ENCODE measurements at places on chromosomes 3 and 15.

DNA sequence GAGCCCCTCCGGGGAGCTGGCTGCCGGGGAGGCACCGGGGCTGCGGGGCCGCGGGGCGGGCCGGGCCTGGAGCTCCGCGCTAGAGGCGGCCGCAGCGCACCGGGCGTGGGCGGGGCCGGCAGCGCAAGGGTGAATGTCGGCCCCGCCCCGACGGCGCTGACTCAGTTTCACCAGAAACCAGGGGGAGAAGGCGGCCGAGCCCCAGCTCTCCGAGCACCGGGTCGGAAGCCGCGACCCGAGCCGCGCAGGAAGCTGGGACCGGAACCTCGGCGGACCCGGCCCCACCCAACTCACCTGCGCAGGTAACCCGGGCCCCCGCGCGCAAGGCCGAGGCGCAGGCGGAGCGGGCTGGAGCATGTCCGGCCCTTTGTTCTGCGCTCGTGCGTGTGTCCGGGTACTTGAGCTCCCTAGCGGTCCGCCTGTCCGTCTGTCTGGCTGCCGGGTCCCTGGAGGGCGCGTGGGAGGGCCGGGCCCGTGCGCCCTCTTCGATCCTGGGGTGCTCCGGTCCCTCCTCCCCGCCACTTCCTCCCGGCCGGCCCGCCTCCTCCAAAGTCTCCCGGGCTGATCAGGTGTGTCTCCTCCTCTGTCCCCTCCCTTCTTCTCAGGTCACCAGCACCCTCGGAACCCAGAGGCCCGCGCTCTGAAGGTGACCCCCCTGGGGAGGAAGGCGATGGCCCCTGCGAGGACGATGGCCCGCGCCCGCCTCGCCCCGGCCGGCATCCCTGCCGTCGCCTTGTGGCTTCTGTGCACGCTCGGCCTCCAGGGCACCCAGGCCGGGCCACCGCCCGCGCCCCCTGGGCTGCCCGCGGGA lies at the start of gene SPINT1:
TSS of gene SPINT1 (plus strand) at position 164 of the 811 bp plus-strand sequence. CDS start at position 671, 507 bp downstream.
- DNase-seq: no peak

- no peak for DNase-seq
These were observed 85.4 kb downstream of the EPHB1 start for GRCh38 chr3:134880431-134880830.

GRCh38 chr3:112032098-112032731 lies 2.3 kb upstream of the TMPRSS7 start:
- DNase-seq: no peak

DNA sequence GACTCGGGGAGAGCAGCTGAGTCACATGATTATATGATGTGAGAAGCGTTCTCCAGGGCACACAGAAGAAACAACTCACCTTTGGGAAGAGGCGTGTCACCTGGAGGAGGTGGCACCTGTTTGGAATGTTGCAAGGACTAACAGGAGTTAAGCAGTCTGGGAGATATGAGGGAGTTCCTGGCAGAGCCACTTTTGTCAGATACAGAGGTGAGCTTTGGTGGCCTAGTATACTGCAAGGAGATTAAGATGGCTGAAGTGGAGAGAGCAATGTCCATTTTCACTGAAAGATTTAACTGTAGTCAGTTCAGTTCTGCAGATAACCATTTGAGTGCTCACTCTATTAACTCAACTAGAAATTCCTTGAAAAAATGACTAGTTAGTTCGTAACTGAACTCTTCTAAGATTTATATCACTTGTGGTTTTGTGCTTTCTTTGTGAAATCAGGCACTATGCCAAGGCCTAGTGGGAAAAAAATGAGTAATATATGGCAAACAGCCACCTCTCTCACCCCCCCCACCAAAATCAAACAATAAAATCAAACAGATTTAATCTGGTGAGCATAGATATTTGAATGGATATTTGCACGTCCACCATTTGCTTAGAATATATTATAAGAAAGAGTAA lies 61.3 kb downstream of the CRYBG3 start:
- DNase-seq: no peak

- DNase-seq: no peak
These were observed 656.5 kb upstream of the NR2F2 start for GRCh38 chr15:95674031-95674430.

DNA sequence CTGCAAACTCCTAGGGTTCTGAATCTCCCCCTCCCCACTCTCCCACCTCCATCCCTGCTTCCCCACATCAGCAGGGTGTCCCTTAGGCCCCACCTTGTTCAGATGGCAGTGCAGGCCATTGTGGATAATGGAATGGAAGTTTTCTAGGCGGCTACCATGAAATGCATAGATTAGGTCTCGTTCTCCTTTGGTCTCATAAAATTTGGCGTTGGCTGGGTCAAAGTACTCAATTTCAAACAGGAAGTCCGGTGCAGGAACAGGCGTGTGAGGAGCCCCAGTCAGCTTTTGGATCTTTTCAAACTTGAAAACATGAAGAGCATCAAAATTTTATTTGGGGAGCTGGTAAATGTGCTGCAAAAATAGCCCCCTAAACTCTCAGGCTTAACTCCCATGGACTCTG lies 20.2 kb downstream of the PARP16 start:
- no peak for DNase-seq

- DNase-seq: no peak
These were observed 14.4 kb downstream of the EFCC1 start for GRCh38 chr3:129015388-129016105.

DNA sequence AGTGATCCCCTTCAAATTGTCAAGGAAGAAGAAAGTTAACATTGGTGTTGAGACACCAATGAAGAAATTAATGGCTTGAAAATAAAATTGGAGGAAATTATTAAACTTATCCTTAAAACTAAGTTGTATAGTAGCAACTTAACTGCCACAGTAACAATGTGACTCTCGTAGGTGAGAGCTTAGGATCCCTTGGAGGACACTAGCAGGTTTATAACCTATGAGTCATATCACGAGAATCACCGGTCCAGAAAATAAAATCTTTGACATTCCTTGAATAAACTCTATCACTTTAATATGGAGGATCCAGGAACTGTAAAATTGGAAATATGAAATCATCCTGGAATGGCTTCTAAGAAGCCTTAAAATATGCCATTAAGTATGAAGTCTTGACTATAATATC lies 2.1 kb downstream of the GHSR start:
- no peak for DNase-seq

GRCh38 chr3:48938156-48938555 lies 19.5 kb downstream of the ARIH2 start:
- no peak for DNase-seq

DNA sequence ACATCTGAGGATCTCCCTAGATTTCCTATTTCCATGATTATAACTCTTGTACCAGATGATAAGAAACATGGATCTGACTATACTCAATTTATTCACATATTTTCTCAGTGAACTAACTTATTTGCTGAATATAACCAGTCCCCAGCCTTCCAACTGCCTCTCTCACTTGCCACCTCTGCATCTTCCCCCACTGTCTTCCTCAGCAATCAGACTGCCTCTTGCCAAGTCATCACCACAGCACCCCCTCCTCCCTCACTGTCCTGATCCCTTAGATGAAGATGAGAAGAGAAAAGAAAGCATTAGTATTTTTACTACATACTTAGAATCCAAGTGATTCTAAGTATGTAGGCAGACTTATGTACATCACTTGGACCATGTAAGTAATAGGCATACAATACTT lies 71.9 kb downstream of the GTPBP8 start:
- no peak for DNase-seq

DNA sequence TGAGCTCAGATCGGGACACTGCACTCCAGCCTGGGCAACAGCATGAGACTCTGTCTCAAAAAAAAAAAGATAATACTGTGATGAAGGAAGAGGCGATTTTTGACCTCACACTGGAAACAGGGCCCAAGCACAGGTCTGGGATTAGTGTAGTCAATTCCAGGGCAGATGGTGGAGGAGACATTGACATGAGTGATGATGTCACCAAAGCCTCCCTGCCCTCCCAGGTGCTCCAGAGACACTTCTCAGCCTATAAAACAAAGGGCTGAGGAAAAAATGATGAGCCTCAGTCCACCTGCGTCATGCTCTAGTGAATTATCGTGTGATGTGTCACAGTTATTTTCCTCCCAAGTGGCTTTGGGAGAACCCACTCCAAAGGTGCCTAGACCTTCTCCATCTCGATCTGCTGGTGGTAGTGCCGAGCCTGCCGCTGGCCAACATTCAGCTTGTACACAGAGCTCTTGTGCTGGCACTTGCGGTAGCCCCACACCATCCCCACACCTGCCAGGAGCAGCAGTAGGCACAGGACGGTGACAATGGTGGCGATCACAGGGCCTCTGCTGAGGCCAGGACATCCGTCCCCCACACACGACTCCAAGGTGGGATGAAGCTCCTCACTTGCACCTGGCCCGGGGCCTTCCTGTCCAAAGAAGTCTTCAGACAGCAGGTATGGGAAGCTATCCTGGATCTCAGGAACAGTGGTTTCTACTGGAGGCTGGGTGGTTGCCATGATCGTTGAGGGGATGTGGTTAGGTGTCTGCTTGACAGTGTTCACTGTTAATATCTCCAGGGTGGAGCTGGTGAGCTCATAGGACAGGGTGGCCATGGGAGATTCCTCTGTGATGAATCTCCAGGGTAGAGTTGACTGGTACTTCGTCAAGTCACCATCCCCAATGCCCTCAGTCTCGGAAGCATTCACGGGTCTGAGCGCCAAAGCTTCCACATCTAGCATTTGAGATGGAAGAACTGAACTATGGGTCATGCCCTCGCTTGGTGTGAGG lies 38.8 kb downstream of the CRTAP start:
- no peak for DNase-seq

GRCh38 chr15:48592221-48592731 lies 53.2 kb downstream of the FBN1 start:
- no peak for DNase-seq

DNA sequence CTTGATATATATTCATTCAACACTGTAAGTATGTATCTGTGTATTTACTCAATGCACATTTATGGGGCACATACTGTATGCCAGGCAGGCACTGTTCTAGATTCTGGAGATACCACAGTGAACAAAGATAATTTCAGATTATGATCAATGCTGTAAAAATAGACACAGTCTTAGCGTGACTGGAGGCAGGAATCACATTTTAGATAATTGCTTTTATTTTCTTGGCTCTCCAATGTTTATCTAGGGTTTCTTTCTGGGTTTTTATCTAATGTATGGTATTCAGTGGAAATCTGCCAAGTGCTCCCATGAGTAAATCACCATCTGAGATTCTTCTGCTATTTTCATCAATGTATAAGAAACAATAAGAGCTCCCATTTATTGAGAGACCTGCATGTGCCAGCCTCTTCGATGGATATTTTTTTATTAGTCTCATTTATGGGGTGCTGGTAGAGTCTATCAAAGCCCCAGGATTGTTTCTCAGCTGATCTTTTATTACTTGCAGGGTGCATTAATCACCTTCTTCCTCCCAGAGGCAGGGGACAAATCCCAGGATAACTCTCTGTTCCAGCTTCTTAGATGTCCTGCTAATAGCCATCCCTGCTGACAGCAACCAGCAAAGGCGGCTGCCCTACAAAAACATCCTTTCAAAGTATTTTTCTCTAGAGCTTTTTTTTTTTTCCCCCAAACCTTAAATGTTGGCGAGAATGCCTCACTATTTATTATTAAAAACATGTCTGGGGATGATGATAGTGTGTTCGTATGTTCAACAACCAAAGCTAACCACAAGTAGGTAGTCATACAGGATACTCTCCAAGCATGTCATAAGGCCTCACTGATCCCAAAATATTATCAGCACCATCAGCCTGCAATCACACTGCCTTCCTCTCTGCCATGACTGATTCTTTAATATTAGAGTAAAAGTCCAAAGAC lies 331.0 kb upstream of the RASGRP1 start:
- DNase-seq: no peak

DNA sequence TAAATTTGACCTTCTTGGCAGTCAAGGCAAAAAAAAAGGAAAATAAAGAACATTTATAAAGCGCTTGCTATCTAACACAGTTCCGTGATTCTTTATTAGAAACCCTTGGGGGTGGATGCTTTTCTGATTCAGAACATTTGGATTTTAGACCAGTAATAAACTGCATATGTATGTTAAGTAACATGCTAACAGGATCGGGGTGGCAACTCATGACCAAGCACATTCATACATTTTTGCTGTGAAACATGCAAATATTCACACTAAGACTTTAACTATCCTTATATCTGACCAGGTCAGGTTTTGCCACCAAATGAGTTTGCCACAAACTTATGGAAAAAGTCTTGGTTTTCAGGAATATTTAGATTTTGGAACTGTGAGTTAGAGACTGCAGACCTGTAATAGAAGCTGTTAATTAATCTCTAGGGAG lies 30.4 kb upstream of the KLF13 start:
- DNase-seq: no peak

DNA sequence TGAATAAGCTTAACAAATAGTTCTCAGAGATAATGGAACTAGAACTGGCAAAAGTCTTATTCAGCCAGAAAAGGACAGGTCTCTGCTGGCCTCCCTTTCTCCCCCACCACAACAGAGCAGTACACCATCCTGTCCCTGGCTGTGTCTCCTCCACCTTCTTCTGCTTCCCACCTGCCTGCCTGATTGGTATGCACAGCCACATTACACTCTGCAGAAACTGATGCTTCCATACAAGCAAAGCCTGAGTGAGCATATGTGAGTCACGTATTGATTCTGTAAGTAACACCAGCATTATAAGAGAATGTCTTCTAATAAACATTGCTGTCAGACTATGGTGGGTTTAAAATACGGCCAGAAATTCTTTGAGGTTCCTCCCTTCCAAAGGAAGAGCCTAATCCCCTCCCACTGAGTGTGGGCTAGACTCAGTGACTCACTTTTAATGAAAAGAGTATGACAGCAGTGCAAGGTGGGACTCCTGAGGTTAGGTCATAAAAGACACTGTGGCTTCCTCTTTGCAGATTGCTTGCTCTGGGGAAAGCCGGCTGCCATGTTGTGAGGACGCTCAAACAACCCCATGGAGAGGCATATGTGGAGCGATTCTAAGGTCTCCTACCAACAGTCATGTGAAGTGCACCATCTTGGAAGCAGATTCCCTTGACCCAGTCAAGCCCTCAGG lies 44.4 kb downstream of the ANXA2 start:
- DNase-seq: no peak

- no peak for DNase-seq
These were observed 27.7 kb downstream of the MAGI1 start for GRCh38 chr3:66010739-66011655.

GRCh38 chr3:172259111-172259541 lies 189.1 kb downstream of the GHSR start:
- DNase-seq: no peak

DNA sequence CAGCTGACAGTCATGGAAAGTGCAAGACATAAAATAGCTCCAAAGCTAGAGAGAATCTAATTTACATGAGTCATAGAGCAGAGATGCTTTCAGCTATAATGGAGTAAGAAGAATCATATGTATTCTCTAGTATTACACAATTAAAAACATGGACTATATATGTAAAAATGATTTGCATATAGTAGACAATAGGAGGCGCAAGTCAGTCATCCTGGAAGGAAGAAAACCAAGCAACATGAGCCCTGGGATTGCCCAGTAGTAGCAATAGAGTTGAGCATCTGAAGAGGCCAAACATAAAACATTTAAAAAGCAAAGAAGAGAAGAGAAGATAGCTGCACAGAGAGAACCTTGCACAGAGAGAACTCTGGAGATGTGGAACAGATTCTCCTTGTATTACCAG lies 455.0 kb downstream of the EPHA3 start:
- no peak for DNase-seq

- no peak for DNase-seq
These were observed 206.0 kb downstream of the KLHL25 start for GRCh38 chr15:85588677-85589076.

- peak; percentile 3 for DNase-seq
These were observed 975 bp upstream of the FOXP1 start for GRCh38 chr3:71584394-71585011.

- no peak for DNase-seq
These were observed 869 bp downstream of the PLA1A start for GRCh38 chr3:119598410-119599098.

Data from activated CD8-positive, alpha-beta memory T cell treated with anti-CD3 and anti-CD28 coated beads for 1 hour (primary cell).